ENCODE measurements at places on chromosomes 7 and 10. TPM values are rescaled to one million over a fixed set of nuclear protein-coding genes. Genes with fewer than 3 reads are reported as not detected.
A peak's percentile ranks its signal among the peaks of the same experiment; 100 is the strongest.

DNA sequence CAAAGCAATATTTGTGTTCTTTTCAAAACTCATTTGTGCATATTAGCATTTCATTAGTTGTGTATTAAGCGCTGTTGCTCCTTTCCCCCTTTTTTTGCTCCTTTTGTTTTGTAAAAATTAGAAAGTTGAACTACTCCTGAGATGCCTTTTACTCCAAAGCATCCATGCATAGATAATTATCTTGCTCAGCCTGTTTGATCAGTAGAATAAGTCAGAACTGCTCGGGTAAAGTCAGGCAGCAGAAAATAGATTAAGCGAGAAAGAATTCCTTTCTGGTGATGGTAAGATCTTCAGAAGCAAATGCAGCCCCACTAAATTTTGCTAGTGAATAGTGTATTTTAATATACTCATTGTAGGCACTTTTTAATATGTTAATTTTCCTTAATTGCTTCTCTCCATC, 227.1 kb downstream of the TEX36 start:
- DNase-seq, result no peak

- DNase-seq, result no peak
Measured at GRCh38 chr10:43781480-43782361, 133.0 kb upstream of the ZNF32 start.

DNA sequence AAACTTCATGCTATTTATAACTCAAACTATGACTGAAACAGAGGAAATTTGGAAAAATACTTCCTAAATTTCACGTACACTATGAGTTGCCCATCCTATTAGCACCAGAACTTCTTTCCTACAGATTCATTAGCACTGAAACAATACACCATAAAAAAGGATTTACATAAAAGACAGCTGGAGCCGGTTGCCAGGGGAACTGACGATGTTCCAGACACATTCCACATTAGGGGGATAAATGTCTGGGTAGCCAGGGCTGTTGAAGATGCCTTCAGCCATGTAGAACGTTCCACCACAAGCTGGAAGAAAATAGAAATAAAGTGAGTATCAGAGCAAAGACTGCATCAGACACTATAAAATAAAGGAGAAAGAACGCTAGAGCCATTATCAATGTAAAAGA, 129.8 kb upstream of the RSU1 start:
- no peak for DNase-seq

SSMEM1 gene
- not detected for total RNA-seq

GRCh38 chr10:26323219-26323618, 106.6 kb downstream of the GAD2 start:
- no peak for DNase-seq

GRCh38 chr7:30925117-30925516, 13.5 kb downstream of the AQP1 start:
- no peak for DNase-seq

DNA sequence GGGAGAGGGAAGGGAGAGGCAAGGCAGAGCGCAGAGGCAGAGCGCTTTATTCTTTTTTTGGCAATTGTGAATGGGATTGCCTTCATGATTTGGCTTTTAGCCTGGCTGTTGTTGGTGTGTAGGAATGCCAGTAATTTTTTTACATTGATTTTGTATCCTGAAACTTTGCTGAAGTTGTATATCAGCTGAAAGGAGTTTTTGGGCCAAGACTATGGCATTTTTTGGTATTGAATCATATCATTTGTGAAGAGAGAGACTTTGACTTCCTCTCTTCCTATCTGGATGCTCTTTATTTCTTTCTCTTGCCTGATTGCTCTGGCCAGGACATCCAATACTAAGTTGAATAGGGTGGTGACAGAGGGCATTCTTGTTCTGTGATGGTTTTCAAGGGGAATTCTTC, 291.3 kb downstream of the REEP3 start:
- no peak for DNase-seq

GRCh38 chr10:110528224-110528996, 30.7 kb downstream of the DUSP5 start:
- no peak for DNase-seq

GRCh38 chr10:47020471-47020870, 109.2 kb downstream of the PTPN20 start:
- DNase-seq, result peak; percentile 45

DDC gene
- 3.0 TPM for total RNA-seq

- no peak for DNase-seq
Measured at GRCh38 chr7:41024126-41024525, 678.8 kb downstream of the INHBA start.

DNA sequence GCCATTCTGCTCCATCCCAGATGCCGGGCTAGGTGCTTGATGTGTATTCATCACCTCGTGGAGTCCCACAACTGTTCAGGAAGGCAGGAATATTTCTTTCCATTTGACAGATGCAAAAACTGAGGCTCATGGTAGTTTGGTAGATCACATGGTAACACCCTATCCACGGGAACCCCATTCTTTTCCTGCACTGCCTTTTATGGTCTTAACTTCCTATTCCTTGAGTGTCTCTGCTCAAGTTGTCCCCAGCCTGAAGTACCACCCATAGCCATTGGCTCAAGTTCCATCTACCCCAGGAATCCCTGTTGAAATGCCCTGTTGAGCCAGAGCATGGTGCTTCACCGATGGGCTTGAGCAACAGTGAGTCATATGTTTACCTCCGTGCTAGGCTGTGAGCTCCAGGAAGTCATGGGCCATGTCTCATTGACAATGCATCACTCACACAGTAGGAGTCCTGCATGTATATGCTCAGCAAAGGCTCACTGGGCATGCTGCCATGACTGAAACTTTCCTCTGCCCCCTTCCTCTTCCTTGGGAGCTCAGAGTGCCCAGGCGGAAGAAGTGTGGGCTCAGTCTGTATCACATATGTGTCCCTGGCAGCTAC, 71.7 kb upstream of the ADAM12 start:
- no peak for DNase-seq

ADCY1 gene
- 2.4 TPM for total RNA-seq

GRCh38 chr7:141027043-141027442, 12.3 kb upstream of the MRPS33 start:
- no peak for DNase-seq

DNA sequence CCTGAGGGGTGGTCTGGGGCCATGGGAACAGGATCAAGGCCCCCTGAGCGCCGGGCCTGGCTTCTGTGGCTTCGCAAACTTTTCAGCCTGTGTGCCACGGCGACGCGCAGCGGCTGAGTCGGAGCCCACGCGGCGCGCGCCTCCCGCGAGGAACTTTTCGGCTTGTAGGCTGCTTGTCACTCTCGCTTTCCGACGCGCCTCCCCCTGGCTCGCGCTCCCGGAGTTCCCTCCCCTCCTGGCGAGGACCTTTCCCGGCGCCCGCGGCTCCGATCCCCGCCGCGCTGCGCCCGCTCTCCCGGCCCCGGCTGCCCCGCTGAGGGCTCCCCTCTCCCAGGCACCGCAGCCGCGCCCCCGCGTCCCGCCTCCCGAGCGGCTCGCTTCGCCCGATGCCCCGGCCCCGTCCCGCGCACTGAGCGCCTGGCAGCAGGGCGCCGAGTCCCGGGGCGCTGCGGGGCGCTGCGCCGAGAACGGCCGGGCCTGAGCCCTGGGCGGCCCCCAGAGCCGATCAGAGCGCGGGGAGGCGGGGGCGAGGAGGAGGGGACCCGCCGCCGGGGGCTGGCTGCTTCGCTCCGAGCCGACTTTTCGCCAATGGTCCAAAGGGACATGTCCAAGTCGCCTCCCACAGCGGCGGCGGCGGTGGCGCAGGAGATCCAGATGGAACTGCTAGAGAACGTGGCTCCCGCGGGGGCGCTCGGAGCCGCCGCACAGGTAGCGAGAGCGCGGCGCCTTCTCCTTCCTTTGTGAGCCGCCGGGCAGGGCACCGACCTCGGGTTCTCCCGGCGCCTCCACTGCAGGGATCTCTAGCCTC, at the start of gene CACNB2:
CACNB2 (plus strand) TSS at position 276 of the 808 bp plus-strand sequence.
- peak; percentile 57 for DNase-seq

DNA sequence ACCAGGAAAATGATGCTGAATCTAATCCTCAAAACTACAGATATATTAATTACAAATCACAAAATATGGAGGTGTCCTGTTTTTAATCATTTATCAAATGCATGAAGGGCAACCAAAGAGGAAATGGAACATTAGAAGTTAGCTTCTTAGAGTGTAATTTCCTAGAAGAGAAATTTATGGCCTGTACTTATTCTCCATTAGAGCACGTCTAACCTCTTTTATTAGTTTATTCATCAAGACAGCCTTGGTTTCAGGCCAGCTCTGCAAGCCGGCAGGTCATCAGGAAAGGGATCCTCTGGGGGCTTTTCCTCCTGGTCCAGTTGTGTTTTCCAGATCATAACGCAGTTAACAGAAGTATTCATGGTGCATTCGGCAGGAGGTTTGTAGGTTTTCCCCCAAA, 517.6 kb downstream of the KCNMA1 start:
- DNase-seq, result no peak

GRCh38 chr10:125799451-125800182, 23.4 kb downstream of the UROS start:
- DNase-seq, result no peak

DNA sequence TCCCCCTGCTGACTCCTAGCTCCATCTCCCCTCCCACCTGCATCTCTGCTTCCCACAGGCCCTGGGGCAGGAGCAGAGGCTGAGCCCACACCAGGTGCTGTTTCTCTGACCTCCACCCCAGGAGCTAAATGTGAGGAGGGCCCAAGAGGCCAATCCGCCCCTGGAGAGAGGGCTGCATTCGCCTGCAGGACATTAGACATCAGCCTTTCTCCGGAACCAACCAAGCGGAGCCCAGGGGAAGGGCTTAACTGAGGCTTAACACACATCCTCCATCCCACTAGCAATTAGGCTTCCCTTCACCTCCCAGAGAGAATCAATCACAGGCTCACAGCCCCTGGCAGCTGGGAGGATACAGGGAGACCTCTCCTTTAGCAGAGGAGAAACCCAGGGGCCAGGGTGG, 50.5 kb downstream of the SH3PXD2A start:
- no peak for DNase-seq

DNA sequence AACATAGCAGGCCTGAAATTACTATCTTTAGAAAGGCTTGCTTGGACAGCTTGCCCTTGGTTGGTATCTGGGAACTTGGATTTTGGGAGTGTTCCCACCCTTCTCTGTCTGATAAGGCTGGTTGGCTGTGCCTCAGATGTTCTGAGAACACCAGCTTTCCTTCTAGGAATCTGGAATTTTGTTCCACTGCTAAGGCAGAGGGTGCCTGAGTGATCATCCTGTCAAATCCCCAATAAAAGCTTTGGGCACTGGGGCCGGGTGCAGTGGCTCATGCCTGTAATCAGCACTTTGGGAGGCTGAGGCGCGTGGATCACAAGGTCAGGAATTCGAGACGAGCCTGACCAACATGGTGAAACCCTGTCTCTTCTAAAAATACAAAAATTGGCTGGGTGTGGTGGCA, 5.0 kb downstream of the TRUB1 start:
- no peak for DNase-seq

- DNase-seq, result no peak
Measured at GRCh38 chr10:8392216-8392615, 337.7 kb downstream of the GATA3 start.

All from lower lobe of right lung (tissue), 2 donors.